ENCODE measurements at places on chromosomes 16 and 17. TPM values are rescaled to one million over a fixed set of nuclear protein-coding genes. Genes with fewer than 3 reads are reported as not detected.

DNA sequence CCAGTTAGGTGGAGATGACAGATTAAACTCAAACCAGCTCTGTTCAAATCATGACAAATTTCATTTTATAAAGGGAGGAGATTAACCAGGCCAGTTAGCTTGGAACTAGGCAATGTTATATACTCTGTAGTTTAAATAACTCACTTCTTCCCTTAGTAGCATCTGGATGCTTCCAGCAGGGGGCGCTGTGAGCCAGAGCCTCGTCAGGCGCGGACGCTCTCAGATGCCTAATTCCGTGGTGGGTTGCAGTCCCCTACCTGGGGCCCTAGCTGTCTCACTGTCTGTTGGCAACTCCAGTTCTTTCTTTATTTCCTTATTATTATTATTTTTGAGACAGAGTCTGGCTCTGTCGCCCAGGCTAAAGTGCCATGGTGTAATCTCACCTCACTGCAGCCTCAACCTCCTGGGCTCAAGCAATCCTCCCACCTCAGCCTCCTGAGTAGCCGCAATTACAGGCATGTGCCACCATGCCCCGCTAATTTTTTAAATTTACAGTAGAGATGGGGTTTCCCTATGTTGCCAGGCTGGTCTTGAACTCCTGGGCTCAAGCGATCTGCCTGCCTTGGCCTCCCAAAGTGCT is 17.3 kb upstream of the WFDC1 start:
- DNase-seq: peak; percentile 69

- DNase-seq: peak; percentile 39
Observed at GRCh38 chr16:81778861-81779535, at the start of gene PLCG2. Gene PLCG2, plus strand, starts transcription at chr16:81779291. Its CDS starts 6,699 bp downstream, at chr16:81785990.

- no peak for DNase-seq
Observed at GRCh38 chr17:82964851-82965341, 114.5 kb upstream of the METRNL start.

- peak; percentile 25 for DNase-seq
Observed at GRCh38 chr17:46035112-46035818, 36.2 kb downstream of the STH start.

- DNase-seq: no peak
Observed at GRCh38 chr17:44375196-44376017, 11.8 kb upstream of the FAM171A2 start.

- DNase-seq: no peak
Observed at GRCh38 chr17:62760059-62760944, 47.8 kb downstream of the MARCHF10 start.

DNA sequence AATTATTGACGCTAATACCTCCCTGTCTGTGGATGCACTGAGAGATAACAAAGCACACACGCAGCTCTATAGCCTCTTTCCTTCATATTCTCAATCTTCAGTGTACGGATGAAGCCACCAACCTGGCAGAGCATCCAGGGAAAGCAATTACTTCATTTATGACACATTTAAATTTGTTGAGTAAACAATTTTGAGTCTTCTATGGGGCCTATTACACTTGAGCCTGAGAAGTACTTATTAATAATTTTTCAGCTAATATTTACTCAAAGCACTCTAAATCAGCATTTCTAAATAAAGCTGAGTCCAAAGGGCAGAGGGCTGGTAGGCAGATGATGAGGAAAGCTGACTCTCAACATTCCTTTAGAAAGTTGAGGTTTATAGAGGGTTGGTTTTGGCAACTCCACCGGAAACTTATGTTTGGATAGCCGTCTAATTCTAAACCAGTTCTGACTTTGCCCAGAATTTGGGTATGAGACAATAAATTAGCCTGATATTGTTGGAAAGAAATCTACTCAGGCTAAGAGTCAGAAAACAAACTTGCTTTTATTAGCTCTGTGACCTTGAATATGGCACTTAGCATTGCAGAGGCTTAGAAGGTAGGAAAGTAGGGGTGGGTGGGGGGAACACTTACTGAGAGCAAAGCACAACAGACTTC is 643.5 kb downstream of the CDH11 start:
- peak; percentile 74 for DNase-seq

CFAP119 gene
- total RNA-seq: 23.4 TPM

KRT40 gene
- 2.7 TPM for total RNA-seq

NT5C3B gene
- total RNA-seq: 39.0 TPM

LGALS9B gene
- not detected for total RNA-seq
